Stimulated activated CD8-positive, alpha-beta memory T cell treated with anti-CD3 and anti-CD28 coated beads, Interleukin-4, amount 100 ng/mL, for 4 hours (primary cell): ENCODE measurements at places on chromosomes 3 and 15.

GRCh38 chr3:52085681-52086282 is 29.4 kb upstream of the DUSP7 start:
- no peak for DNase-seq

- no peak for DNase-seq
Measured at GRCh38 chr15:63457379-63457778, 47.0 kb upstream of the USP3 start.

- no peak for DNase-seq
Measured at GRCh38 chr3:129015388-129016105, 14.4 kb downstream of the EFCC1 start.

DNA sequence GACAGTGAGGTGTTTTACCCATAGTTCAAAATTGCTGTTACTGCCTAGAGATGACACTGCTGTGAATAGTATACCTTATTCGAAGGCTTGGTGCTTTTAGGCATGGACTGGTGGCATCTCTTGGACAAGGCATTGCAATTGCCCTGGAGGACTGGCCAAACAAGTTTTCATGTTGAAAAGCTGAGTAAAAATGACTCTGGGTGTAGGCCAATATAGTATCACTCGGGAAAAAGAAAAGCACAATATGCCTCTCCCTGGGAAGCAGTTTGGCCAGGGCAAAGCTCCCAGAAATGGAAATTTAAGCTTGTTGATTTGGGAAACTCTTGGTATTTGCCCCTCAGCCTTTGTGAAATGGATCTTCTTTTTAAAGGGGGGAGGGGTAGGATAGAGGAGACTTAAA is 54.8 kb downstream of the ZNF609 start:
- DNase-seq: no peak

GRCh38 chr3:187112934-187113793 is 26.1 kb downstream of the RPL39L start:
- DNase-seq: no peak

DNA sequence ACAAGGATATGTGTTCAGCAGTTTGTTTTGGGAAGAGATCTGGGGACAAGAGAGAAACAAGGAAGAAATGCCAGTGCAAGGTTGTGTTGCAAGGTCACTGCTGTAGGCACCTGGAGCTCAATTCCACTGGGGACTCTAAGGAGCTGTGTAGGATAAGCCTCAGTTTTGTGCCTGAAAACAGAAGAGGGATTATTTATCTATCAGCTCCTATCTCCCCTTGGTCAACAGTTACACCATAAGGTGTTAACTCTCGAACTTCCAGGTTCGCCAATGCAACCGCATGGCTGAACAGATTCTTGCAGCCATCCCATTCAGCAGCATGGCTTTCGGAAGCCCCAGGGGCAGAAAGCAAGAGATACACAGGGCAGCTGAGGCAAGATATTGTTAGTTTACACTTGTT is 41.6 kb upstream of the CNOT10 start:
- DNase-seq: no peak

GRCh38 chr3:86991840-86992435 is 989 bp upstream of the VGLL3 start:
- no peak for DNase-seq

DNA sequence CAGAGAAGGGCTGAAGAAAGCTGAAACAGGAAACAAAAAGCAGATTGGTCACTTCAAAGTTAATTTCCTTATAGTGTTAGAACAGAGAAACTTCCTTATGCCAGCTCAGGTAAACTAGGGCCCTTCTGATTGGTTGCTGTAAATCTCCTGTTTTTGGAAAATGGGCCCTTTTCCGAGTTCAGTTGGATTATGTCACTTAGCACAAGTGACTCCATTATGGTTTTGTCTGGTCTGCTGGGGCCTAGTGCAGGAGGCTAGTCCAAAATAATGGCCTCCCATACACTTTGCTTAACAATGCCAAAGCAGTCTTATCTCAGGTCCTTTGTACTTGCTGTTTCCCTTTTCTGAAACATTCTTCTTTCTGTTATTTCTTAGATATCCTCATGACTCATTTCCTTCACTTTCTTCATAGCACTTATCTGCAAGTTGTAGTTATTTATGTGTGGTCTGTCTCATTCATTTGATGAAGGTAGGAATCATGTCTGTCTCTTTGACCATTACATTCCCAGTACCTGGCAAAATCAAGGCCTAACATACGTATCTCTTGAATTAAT is 7.7 kb upstream of the DCP1A start:
- DNase-seq: no peak

- no peak for DNase-seq
Measured at GRCh38 chr3:65545429-65545828, 493.3 kb downstream of the MAGI1 start.

- DNase-seq: no peak
Measured at GRCh38 chr15:35194296-35194695, 109.2 kb upstream of the NANOGP8 start.

GRCh38 chr3:105539897-105540296 is 173.2 kb downstream of the ALCAM start:
- DNase-seq: no peak
